ENCODE measurements at places on chromosomes 4 and X. TPM values are rescaled to one million over a fixed set of nuclear protein-coding genes. Genes with fewer than 3 reads are reported as not detected.

DNA sequence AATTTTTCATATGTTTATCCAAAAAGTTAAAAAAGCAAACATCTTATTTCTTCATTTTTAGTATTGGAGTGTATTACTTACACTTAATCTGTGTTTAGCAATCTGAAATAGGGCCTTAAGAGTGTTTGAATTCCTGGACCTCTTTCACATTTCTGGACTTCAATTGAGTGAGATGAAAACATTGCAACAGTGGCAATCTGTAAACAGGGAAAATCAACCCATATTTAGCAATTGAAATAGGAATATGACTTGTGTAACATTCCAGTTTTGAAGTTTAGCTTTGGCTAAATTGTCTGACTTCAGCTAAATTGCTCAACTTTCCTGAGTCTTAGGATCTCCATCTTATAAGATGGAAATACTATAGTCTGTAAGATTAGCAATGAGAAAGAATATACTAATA lies 34.6 kb upstream of the FHL1 start:
- no peak for DNase-seq

DNA sequence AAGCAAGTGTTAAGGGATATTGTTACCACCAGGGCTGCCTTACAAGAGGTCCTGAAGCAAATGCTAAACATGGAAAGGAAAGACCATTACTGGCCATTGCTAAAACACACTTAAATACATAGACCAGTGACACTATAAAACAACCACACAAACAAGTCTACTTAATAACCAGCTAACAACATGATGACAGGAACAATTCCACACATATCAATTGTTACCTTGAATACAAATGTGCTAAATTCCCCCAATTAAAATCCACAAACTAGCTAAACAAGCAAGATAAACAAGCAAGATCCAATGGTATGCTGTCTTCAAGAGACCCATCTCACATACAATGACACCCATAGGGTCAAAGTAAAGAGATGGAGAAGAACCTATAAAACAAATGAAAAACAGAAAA lies 20.5 kb upstream of the MAGEA8 start:
- DNase-seq = no peak

- DNase-seq = no peak
Measured at GRCh38 chr4:6268650-6269615, 717 bp upstream of the WFS1 start.

DNA sequence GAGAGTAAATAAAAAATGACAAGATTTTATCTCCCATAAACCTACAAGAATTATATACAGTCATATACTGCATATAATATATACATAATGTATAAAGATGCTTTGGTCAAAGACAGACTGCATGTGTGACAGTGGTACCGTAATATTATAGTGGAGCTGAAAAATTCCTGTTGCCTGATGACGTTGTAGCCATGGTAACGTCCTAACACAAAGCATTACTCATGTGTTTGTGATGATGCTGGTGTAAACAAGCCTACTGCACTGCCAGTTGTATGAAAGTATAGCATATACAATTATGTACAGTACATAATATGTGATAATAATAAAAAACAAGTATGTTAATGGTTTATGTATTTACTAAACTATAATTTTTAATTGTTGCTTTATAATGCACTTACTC lies 245.2 kb upstream of the CENPE start:
- DNase-seq = peak; percentile 44

DNA sequence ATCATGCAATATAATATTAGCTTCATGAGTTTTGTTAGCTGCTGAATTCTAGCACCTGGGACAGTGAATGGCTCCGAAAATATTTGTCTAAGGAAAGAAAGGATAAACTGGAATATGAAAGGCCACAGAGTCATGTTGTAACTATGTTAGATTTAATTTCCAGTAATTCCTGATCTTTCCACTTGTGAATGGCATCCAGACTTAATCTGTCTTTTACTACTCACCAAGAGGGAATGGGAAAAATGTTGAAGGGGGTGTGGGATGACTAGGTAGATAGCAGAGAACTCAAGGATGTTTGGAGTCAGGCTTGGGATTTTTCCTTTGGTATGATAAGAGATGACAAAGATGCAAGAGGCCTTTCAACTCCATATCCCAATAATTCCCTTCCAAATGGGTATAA lies 9.4 kb downstream of the ADH6 start:
- DNase-seq = peak; percentile 5

- no peak for DNase-seq
Measured at GRCh38 chr4:10832806-10833628, 148.4 kb upstream of the CLNK start.

DNA sequence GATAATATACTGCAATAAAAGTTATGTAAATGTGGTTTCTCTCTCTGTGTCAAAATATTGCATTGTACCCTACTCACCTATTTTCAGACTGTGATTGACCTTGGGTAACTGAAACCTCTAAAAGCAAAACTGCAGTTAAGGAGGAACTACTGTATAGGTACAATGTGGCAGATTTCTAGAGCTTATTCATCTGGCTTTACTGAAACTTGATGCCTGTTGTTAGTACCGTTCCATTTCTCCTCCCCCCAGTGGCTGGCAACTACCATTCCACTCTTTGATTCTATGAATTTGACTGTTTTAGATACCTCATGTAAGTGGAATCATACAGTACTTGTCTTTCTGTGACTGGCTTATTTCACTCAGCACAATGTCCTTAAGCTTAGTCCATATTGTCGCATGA lies 61.9 kb downstream of the HOPX start:
- peak; percentile 46 for DNase-seq

DNA sequence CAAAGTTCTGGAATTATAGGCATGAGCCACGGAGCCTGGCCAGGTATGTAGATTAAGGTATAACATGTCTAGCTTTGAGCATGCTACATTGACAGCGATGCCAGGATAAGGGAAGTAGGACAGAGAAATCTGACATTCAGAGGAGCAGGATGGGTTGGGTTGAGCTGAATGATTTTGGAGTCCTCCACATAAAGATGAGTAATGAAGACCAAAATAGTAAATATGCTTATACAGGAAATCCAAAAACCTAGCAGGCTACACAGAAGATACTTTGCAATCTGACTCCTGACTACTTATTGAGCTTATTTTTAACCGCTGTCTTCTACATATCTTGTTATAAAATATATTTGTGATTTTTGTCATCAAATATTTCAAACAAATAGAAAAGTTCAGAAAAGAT lies 69.7 kb downstream of the PDGFC start:
- peak; percentile 49 for DNase-seq

DNA sequence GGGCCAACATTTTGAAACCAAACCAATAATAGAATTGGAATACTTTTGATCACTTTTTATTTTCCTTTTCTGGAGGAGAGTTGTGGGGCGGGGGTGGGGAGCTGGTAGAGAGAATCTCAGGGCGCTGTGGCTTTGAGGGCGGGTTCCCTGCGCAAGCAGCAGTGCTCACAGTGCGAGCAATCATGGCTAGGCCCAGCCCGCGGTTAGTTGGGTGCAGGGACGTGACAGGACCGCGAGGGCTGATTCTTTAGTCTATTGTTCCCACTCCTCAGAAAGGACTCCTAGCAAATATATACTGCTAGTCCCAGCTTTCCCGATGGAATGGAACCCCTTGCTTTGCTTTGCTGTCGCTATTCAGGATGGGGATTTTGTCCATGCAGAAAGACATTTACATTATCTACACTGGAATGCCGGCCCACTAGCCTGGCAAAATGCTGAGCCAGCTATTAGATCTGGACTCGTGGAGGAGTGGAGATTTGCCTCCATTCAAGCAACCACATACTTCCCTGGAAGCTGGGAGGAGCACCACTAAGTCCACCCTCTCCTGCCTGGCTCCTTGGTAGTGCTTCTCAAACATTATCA lies 23.9 kb upstream of the APLN start:
- no peak for DNase-seq

- DNase-seq = peak; percentile 39
Measured at GRCh38 chrX:106168107-106168506, at the start of gene PWWP3B. Gene PWWP3B, plus strand, starts transcription at chrX:106168305. Its CDS starts 37,128 bp downstream, at chrX:106205433.

DNA sequence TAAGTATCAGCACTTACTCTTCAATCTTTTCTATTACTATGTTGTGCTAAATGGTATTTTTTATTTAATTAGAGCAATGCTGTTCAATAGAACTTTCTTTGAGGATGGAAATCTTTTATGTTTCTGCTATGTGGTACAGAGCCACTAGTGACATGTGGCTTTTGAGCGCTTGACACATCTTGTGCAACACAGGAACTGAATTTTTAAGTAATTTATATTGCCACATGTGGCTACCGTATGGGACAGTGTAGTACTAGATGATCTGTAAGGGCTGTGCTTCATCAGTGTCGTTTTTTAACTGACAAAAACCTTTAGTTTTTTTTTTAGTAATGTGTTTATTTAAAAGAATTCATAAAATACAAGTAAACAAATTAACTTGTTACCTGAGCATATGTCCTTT lies 22.4 kb downstream of the HPRT1 start:
- no peak for DNase-seq

GRCh38 chrX:148804579-148805355 lies 304.4 kb downstream of the AFF2 start:
- peak; percentile 19 for DNase-seq

GRCh38 chr4:112029771-112030171 lies 115.5 kb upstream of the FAM241A start:
- peak; percentile 43 for DNase-seq

DNA sequence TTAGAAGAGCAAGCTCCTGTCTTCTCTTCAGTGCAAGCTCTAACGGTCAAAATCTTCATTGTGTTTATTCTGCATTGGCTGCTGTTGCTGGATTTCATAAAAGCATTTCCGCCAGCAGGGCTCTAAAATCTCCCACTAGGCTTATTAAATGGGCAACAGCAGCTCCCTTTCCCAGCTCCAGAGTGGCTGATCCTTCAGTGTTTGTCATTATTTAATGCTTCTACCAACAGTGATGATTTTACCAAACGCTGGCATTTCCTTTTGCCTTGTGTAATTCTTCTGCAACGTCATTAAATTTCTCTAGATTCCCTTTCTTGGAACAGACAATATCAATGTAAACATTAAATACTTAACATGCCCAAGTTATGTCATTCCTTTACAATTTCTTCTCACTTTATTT lies 20.1 kb downstream of the SLC7A11 start:
- peak; percentile 54 for DNase-seq

- peak; percentile 96 for DNase-seq
Measured at GRCh38 chr4:120052856-120053255, 13.8 kb downstream of the MAD2L1 start.

DNA sequence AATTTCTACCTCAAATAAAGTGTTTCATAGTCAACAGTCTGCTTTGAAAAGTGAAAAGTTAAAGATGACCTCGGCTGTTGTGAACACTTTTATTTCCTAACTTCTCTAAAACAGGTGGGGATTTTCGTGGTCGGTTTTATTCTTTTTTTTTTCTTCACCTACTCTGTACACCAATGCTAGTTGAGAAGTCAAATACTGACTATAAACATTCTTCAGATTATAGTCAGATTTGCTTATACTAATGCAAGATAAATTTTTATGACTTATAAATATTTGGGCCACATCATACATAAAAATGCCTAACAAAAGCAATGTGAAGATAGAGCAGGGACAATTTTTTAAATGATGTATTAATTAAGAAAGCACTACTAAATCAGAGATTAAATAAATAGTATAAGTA lies 98.1 kb upstream of the GPR34 start:
- DNase-seq = no peak

DNA sequence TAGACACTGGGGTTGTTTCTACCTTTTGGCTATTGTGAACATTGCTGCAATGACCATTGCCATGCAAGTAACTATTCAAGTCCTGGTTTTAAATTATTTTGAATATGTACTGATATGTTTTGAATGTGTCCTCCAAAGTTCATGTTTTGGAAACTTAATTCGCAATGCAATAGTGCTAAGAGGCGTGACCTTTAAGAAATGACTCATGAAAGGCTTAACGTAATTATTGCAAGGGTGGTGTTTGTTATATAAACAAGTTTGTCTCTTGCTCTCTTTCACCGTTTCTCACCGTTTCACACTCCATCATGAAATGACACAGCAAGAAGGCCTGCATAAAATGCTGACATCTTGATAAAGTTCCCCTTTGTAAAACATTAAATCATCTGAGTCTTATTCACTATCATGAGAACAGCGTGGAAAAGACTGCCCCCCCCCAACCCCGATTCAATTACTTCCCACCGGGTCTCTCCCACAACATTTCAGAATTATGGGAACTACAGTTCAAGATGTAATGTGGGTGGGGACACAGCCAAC lies 506.9 kb upstream of the FAM47C start:
- DNase-seq = no peak

DNA sequence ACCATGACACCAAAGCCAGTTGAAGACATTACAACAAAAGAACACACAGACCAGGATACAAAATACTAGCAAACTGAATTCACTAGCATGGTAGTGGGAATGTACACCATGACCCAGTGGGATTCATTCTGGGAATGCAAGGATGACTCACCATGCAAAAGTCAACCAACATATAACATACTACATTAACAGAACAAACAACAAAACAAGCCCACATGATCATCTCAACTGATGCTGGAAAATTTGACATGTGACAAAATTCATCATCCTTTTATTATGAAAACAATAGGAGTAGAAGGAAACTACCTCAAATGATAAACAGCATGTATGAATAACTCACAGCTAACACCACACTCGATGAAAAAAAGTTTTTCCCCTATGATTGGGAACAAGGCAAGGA lies 190.2 kb downstream of the DCLK2 start:
- DNase-seq = peak; percentile 77

GRCh38 chr4:57605376-57605775 lies 495.2 kb upstream of the IGFBP7 start:
- no peak for DNase-seq

DNA sequence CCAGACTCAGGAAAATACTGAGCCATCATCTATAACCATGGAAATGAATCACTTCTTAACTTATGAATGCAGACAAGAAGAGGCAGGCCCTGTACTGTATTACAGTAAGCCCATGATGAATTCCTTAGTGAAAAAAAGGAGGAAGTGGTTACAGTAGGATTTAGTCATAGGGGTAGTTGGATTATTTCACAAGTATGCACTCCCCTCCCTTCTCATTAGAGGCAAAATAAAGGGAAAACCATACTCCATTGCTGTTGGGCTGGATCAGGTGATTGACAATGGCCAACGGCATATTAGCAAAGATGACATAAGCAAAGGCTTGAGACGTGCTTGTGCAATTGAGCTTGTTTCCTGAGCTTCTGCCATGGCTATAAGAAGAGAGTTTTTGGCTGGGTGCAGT lies 181.1 kb upstream of the PRPS2 start:
- peak; percentile 83 for DNase-seq

DNA sequence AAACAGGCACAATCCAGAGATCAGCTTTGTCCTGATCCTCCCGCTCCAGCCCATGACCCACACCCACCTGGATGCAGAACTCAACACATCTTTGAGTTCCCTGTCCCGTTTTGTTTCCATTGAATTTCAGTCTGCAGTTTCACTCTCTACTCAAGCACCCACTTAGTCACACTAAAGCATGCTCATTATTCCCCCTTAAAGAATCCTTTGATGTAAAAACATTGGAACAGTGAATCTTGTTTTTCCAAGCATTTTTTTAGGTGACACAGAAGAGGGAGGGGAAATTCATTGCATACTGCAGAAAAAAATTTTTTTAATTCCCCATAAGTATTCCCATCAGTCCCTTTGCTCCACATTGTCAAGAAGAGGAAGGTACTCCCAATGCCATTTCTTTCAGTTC lies 249.7 kb upstream of the TTC29 start:
- DNase-seq = peak; percentile 35

The GPRASP3 gene
- total RNA-seq = 4.5 TPM

The GLUD2 gene
- total RNA-seq = 0.34 TPM

The TMPRSS11F gene
- not detected for total RNA-seq

The APOO gene
- total RNA-seq = 14.6 TPM

The FRAS1 gene
- 3.0 TPM for total RNA-seq

The IL13RA1 gene
- 34.2 TPM for total RNA-seq

The FAM236B gene
- not detected for total RNA-seq

The RIBC1 gene
- 0.40 TPM for total RNA-seq

The NUP62CL gene
- total RNA-seq = not detected

The CYTL1 gene
- not detected for total RNA-seq

The SMR3B gene
- total RNA-seq = not detected

Measured in LHCN-M2 (cell line).